ENCODE measurements at places on chromosomes 2 and 18.
A peak's percentile ranks its signal among the peaks of the same experiment; 100 is the strongest.

DNA sequence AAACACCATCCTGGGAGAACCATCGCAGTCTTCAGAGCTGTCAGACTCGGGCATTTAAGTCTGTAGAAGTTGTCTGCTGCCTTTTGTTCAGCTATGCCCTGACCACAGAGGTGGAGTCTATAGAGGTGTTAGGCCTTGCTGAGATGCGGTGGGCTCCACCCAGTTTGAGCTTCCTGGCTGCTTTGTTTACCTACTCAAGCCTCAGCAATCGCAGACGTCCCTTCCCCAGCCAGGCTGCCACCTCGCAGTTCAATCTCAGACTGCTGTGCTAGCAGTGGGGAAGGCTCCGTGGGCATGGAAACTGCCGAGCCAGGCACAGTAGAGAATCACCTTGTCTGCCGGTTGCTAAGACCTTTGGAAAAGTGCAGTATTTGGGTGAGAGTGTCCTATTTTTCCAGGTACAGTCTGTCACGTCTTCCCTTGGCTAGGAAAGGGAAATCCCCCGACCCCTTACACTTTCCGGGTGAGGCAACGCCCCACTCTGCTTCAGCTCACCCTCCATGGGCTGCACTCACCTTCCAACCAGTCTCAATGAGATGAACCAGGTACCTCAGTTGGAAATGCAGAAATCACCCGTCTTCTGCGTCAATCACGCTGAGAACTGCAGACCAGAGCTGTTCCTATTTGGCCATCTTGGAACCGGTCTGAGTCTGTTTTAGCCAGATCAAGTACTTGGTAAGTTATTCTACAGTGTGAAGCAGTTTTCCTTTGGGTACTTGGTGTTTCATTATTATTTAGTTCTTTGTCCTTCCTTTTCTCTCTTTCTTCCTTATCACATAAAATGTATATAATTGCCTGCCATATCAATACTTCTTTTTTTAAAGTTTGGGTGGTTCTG, 71.5 kb downstream of the CDC42EP3 start:
- peak; percentile 74 for DNase-seq

DNA sequence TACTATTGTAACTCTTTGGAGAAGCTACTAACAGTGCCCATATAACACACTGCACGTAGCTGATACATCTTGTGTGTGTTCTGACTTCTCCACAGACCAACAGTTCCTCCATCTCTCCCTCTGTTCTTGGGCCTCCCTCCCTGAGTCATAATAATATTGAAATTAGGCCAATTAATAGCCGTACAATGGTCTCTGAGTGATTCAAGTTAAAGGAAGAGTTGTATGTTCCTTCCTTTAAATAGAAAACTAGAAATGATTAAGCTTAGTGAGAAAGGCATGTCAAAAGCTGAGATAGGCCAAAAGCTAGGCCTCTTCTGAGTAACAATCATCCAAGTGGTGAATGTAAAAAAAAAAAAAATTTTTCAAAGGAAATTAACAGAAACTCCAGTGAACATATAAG, 828.4 kb upstream of the CHAC2 start:
- DNase-seq = no peak

DNA sequence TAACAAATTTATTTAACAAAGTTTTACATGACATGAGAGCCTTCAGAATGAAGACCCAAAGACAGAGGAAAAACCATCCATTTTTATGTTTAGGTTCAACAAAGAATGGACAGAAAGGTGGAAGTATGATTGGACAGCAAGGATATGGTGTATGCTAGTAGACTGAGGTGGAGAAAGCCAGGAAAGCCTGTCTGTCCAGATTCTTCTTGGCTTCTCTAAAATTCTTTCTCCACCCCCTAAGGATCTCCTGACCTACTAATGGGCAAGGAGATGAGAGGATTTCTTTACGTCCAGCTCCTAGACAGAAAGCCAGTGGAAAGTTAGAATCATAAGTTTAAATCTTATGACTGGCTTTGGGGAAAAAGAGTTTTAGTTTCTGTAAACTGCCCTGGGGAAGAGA, 3.0 kb downstream of the ATIC start:
- DNase-seq = no peak

DNA sequence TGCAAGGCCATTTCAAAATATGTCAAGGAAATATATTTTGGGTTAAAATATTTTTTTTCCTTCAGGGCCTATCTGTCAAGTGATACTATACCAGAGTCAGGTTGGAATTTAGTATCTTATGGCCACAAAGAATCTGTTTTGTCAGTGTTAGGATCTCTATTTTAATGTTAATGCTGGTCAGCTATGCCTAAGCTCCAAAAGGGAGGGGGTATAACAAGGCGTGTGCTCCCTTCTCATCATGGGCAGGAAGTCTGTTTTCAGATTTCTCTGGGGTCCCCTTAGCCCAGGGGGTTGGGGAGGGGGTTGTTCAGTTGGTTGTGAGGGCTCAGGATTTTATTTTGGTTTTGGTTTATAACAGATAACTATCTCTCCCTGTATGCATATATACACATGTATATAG, 126.4 kb downstream of the TMEM163 start:
- no peak for DNase-seq

DNA sequence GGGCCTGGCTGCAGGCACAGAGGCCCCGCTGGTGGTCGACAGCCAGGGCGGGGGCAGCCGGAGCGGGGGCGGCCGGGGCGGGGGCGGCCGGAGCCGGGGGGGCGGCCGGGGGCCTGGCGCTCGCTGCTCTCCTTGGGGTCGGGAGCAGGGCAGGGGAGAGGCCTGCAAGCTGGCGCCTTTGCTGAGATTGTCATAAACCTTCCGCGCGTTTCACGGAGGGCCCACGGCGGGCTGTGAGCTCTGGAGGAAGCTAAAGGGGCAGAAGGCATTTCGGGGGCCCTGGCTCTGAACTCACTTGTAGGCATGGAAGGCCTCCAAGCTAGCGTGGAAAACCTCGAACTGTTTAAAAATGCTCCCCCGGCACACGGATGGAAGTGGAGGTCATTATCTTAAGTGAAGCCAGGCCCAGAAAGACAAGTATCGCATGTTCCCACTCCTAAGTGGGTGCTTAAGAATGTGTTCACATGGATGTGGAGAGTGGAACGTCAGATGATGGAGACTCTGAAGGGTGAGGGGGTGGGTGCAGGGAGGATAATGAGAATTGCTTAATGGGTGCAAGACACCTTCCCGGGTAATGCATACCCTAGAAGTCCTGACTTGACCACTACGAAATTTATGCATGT, 629 bp downstream of the PRELID3A start:
- DNase-seq = no peak

DNA sequence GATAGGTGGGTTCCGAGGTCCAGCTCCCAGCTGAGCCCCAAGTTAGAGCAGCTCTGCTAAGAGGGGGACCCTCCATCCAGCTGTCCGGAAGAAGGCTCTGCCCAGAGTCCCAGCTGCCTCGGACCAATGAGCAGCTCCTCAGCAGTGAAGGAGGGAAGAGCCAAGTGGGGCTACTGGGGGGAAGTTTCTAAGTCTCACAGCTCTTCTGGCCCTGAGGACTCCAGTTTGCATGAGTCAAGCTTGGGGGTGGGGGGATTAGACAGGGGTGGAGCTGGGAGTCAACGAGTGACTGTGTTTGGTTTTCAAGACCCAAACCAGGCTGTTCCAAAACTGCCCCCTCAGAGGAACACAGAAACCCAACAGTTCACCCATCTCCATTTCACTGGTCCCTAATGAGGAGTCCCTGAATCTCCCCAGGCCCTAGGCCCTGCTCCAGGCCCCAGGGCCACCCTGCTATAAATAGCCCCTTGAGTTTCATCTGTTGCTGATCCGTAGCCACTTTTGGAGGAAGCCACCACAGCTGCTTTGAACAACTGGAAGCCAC, 100.9 kb downstream of the TNS1 start:
- DNase-seq = no peak

DNA sequence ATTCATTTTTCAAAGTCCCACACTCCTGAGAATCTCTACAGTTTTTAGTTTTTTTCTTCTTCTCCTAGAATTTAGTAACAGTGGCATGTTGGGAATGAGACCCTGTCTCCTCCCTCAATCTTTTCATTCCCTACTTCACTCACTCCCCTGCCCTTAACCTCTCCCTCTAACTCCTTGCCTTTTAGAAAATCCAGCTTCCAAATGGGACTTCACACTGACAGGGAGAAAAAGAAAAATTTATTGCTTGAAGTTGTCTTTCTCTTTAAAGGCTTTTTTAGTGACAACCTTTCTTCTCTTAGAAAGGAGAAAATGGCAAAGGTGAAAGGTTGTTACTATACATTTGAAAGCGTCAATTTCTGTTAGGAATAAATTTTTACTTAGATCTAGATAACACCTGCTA, 359.2 kb downstream of the CDH7 start:
- no peak for DNase-seq

DNA sequence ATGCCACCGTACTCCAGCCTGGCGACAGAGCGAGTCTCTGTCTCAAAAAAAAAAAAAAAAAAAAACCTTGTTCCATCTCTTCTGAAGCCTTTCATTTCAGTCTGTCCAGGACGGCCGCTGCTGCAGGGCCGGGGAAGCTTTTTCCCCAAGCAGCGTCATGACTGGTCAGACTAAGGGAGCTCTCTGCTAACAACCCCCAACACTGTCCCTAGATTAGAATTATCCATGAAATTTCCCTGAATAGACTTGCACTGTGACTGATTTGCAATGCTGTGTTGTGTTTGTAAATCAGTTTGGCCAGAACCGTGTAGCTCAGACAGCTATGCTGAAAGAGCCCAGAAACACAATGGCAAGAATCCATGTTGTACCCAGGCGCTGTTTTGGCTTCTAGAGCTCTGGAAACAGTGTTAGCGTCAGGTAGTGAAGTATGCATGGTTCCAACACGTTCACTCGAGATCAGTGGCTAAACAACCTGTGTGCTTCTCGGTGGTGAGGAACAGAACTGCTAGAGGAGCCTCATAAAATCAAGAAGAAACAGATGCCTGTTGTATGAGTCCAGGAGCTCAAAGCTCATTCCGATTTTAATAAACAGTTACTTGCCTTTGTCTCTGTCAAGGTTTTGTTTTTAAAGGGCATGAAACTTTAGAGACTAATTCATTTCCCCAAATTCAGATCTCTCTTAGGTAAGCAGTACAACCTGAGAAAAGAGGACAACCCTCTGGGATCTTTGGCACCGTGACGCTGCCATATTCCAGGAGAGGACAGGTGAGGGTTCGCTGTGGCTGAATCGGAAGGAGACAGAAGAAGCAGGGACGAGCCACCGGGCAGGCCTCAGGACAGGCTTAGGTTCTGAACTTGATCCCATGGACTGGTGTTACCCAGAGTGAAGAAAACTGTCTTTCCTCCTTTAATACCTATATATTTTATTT, 43.5 kb downstream of the GORASP2 start:
- no peak for DNase-seq

GRCh38 chr2:130737592-130737991, 8.7 kb downstream of the GPR148 start:
- DNase-seq = no peak

- no peak for DNase-seq
Measured at GRCh38 chr2:237482485-237482884, 4.6 kb upstream of the MLPH start.

DNA sequence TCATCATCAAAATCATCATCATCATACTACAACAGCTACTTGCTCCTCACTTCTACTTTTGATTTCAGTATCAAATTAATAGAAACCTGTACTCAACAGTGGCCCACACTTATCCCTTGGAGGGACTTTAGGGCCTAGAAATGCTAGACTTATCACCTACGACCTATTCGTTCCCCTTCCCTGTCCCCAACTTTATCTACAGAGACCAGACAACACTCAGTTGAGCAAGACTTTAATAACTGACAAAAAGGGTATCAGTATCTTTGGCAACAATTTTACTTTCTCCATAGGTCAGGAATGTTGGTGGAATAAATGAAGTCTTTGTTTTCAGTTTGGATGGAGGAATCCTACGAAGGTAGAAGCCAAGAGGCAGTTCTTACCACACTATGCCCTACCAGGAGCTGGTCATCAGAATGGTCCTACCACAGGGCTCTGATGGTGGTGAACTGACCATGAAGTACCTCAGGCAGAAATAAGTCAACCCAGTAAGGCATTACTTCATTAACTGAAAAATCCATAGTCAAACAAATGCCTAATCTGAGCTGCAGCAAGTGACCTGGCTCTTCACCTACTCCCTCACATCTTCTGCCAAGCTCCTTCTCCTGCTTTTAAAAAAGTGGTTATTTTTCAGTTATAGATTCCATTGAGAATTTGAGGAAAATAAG, 26.6 kb downstream of the MBD2 start:
- DNase-seq = no peak

DNA sequence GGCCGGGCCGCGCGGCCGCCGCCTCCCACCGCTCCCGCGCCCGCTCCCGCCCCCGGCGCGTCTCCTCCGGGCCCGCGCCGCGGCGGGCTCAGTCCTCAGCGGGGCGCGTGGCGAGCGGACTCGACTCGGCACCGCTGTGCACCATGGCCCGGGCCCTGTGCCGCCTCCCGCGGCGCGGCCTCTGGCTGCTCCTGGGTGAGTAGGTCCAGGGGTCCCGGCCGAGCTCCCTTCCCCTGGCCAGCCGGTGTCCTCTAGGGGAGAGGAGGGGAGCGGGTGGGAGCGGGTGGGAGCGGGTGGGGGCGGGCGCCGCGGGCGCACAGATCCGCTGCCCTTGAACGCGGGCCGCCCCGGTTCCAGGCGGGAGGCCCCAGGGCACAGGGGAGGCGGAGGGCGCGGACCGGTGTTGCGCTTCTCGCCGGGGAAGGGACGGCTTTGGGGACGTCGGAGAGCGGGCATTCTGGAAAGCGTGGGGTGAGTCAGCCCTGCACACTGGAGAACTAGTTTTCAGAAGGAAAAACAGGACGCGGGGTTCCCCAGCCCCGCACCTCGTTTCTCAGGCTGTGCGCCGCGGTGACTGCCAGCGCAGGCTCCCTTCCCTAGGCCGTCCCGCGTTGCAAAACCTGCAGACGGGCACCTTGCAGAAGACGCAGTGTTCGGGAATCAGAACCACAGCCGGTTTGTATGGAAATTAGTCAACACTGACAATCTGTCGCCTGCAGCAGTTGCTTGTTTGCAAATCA, at the start of gene RAMP1:
Gene RAMP1, plus strand, starts transcription at position 91 of the 740 bp plus-strand sequence. Its CDS starts 53 bp downstream, at position 144.
- DNase-seq = no peak

DNA sequence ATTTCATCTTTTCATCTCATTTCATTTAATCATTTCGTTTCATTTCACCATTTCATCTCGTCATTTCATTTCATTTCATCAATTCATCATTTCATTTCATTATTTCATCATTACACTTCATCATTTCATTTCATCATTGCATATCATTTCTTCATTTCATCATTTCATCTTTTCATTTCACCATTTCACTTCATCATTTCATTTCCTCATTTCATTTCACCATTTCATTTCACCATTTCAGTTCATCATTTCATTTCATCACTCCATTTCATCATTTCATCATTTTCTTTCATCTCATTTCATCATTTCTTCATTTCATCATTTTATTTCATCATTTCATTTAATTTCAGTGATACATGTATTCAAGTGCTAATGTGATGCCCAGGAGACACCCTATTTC, 127.1 kb downstream of the ANKRD30BL start:
- DNase-seq = no peak

GRCh38 chr2:193935114-193935513, 1721.9 kb upstream of the SLC39A10 start:
- no peak for DNase-seq

DNA sequence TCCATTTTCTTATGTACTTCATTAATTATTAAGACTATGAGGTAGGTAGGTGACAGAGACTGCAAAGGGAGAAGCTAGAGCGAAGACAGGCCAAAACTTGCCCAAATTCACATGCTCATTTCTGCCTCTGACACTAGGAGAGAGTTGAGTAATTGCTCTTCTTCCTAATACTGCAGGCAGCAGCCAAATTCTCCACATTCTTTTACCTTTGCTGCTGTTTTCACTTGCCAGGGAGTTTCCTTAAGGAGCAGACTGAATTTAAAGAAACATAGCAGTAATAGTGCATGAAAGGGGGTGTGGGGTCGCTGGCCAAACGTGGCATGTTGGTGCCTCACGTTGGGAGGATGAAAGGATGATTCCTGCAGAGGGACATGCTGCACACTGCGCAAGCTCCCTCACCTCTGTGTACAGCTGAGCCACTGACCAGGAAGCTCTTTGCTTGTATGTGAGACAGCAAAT, 12.3 kb downstream of the CRIM1 start:
- DNase-seq = no peak

All from activated T-helper 1 cell treated with Interleukin-2 at 50 U/mL for 16 hours (primary cell).